ENCODE measurements at places on chromosomes 3 and 15.

GRCh38 chr15:100959066-100960050, 40.2 kb downstream of the LRRK1 start:
- DNase-seq: no peak

GRCh38 chr15:69403594-69403993, 10.6 kb upstream of the KIF23 start:
- no peak for DNase-seq

GRCh38 chr3:32815841-32816438, 1.9 kb upstream of the TRIM71 start:
- DNase-seq: no peak

- DNase-seq: no peak
Measured at GRCh38 chr3:47298439-47298838, 15.7 kb downstream of the KLHL18 start.

GRCh38 chr3:21540265-21540664, 210.7 kb downstream of the ZNF385D start:
- DNase-seq: no peak

DNA sequence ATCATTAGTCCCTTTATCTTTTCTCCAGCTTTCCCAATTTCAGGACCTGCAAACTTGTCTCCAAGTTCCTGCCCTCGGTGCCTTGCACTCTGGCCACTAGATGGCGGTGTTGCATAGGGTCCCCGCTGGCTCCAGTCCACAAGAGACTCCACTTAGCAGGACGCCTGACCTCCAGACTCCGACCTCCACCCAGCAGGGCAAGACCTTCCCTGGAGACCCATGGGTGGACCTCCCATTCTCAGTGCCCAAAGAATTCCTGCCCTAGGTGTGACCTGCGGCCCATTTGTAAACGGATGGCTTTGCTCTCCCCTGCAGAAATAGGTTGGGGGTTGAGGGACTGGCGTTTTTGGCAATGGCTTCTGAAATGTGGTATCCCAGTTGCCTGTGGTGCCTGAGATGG, 82.6 kb downstream of the LSM3 start:
- peak; percentile 54 for DNase-seq

- no peak for DNase-seq
Measured at GRCh38 chr15:85897895-85898717, 103.4 kb upstream of the KLHL25 start.

DNA sequence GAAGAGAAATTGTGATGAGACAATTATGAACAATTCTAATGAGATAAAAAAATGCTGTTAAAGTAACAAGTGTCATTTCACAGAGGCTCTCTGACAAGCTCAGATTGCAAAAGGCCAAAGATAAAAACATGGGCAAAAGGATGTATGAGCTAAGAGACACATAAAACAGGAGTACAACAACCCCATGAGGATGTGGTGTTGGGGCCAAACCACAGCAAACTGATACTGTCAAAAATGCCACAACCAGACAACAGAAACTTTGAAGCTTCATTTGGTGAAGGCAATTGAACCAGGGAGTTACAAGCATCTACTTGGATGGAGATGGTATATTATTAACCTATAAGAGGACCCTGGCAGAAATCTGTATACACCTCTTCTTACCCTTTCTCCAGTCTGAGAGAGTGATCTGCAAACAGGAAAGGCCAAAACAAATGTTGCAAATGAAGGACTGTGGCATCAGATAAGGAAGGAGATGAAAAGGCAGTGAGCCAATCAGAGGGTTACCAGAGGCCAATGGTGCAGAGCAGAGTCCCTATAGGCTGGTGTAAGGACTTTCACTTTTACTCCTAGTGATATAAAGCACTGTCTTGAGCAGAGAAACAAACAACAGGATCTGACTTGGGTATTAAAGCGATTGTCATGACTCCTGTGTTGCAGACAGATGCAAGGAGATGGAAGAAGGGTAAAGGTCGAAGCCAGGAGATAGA, 659.0 kb downstream of the NTRK3 start:
- DNase-seq: no peak
